ENCODE measurements at places on chromosomes 2 and 18.

- no peak for DNase-seq
These were observed 66.4 kb downstream of the COA5 start for GRCh38 chr2:98541906-98542305.

DNA sequence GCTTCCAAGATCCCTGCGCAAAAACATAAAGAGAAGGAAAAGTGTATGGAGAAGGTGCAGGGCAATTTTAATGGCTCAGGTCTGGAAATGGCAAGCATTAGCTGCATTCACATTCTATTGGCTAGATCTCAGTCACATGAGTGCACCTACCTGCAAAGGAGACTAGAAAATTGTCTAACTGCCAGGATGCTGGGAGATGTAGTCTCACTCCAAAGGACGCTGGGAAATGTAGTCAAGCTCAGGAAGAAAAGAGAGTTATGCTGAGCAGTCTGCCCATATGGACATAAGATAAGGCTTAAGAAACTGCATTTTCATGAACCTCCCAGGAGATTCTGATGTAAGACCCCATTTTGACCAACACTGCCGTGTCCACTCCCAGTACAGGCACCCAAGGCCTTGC is 9.5 kb upstream of the KLHL29 start:
- no peak for DNase-seq

DNA sequence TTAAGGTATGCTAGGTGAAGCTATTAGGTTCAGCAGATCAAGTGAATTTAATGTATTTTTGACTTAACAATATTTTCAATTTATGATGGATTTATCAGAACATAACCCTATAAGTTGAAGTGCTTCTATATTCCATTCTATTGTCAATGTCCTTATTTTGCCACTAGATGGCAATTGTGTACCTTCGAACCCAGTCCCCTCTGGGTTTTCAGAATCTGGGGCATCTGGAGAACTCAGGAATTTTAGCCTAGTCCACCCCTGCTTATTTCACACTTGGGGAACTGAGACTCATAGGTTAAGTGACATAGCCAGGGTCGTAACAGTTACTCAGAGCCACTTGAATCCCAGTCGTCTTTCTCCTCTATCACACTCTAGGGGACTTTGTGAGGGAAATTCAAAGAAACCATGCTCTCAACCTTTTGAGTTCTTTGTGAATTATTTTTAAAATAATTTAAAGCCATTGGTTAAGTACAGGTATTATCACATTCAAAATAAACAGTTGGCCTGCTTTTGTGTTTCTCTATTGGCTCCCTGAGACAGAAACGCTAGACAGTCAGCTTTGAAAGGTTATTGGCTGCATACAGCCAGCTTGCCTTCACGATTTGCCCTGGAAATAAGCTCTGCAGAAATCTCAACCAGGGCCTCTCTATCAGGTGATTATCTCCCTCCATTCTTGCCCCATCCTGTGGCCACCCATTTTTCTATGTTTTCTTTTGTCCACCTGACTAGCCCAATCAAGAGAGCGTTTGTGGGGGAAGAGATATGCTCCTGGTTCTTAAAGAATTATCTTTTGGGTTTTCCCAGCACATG is 145.0 kb downstream of the TTC27 start:
- DNase-seq = no peak

GRCh38 chr2:222912117-222912516 is 51.3 kb downstream of the ACSL3 start:
- no peak for DNase-seq

GRCh38 chr2:206082298-206082843 is 3.6 kb downstream of the INO80D start:
- DNase-seq = no peak

GRCh38 chr18:34978533-34978893 is 62.7 kb upstream of the MAPRE2 start:
- no peak for DNase-seq

DNA sequence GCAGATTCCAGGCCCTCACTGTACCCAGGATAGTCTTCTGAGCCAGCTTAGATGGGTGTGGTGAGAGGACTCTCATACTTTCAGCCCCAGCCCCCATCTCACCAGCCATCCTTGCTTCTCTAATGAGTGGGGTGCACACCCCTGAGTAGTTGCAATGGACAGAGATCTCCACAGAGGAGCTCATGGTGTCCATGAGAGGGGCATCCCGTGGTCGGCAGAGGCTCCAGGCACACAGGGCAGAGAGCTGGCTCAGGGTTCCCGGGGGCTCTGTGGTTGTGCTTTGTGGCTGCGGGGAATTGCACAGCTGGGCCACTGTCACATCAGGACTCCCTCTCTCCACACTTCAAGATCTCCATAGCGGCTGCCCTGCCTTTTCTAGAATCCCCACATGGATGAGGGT is 226.0 kb upstream of the PXDN start:
- no peak for DNase-seq

GRCh38 chr18:74803769-74804168 is 206.1 kb downstream of the ZNF407 start:
- no peak for DNase-seq

- DNase-seq = no peak
These were observed 142.0 kb downstream of the TMEM18 start for GRCh38 chr2:535222-535621.

GRCh38 chr2:103159018-103159417 is 397.2 kb downstream of the TMEM182 start:
- DNase-seq = no peak

- DNase-seq = no peak
These were observed 36.5 kb downstream of the ZRANB3 start for GRCh38 chr2:135494503-135494902.

- no peak for DNase-seq
These were observed 72.3 kb downstream of the IL1R2 start for GRCh38 chr2:102063941-102064678.

DNA sequence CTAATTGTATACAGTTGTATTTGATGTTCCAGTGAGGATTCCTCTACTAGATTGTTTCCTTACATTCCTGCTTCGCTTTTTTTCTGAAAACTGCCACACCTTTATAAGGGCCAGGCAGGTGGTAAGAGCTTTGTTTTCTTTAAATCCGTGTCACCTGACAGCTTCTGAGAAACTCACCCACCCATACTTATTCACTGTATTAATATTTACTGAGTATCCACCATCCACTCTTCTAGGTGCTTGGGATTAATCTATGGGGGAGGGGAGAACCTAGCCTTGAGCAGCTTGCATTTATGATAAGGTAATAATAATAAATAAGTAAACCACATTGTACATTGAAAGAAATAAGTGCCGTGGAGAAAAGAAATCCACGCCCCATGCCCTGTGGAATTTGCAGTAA is 174.7 kb upstream of the AGAP1 start:
- no peak for DNase-seq

GRCh38 chr18:68965817-68966216 is 167.9 kb downstream of the CCDC102B start:
- no peak for DNase-seq

- DNase-seq = no peak
These were observed 12.8 kb upstream of the GALNT5 start for GRCh38 chr2:157244691-157245090.

DNA sequence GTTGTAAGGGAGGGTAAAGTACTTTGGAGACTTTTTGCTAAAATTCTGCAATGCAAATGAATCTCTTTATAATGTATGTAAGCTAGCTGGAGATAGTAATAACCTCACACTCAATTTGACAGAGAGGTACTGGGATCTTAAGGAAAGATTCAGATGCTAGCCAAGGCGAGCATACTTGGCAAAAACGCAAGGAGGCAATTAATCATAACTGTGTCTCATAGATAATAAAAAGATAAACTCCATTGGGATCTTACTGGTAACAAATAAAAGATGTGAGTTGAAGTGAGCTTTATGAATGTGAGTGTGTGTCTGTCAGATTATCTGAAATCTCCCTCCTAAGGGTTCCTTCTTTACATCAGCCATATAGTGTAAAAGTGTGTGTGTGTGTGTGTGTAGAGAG is 533.0 kb downstream of the TMX3 start:
- no peak for DNase-seq

DNA sequence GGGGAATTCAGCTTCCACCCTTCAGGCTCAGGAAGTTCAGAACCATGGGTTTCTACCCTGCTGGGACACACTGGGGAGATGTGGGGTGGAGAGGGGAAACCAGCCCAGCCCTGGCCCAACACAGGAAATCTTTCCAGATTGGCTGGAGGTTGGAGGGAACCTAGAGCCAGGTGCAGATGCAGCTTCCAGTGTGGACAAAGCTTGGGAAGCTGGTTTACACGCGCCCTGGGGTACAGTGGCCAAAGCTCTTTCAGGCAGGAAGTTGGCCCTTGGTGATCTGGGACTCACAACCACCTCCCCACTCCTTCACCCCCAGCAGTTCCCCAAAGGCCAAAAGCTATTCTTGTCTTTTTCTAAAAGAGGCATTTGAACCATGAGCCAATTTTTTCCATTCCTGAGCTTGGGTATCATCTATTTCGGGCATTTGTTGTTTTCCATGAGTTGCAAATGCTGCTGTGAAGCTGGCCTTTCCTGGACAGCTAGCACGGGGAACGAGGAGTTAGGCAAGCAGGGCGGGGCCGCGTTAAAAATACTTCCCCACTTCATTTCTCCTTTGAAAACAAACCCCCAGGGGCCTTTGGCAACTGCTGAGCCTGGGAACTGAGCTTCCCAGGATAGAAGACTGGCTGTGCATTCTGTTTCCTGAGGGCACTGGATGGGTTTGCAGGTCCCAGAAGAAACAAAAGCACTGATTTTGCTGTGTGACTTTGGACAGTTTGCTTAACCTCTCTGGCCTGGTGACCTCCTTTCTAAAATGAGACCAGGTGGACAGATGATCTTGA is 3.1 kb upstream of the ARID5A start:
- DNase-seq = no peak

DNA sequence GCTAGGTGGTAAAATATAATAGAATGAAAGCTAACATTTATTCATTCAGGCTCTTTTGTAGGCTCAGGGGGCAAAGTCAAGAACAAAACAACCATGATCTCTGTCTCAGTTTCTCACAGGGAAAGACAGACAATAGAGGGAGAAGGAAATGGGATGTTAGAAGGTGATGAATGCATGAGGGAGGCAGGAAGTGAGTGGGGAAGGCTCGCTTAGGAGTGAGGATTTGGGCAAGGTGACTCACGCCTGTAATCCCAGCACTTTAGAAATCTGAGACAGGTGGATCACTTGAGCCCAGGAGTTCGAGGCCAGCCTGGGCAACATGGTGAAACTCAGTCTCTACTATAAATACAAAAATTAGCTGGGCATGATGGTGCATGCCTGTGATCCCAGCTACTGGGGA is 88.4 kb downstream of the CTIF start:
- no peak for DNase-seq

- no peak for DNase-seq
These were observed 18.5 kb downstream of the BIRC6 start for GRCh38 chr2:32375228-32375892.

DNA sequence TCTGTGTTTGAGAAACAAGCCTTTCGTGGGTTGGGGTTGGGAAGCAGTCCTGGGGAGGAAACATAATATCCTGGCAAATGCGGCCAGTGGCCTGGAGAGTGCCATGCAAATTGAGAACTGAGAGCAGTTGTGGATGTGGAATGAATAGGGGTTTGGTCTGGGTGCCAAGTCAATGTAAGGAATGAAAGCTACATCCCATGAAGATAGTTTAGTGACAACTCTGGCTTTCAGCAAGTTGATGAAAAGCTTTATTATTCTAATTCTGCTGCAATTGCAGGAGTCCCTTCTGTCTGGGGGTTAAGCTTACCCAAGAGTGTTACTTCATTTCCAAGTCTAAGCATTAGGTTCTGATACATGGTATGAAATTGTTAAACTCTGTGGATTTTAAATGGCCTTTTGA is 771.6 kb downstream of the DPP10 start:
- DNase-seq = no peak

GRCh38 chr2:101256316-101256715 is 3.6 kb downstream of the CNOT11 start:
- DNase-seq = no peak

DNA sequence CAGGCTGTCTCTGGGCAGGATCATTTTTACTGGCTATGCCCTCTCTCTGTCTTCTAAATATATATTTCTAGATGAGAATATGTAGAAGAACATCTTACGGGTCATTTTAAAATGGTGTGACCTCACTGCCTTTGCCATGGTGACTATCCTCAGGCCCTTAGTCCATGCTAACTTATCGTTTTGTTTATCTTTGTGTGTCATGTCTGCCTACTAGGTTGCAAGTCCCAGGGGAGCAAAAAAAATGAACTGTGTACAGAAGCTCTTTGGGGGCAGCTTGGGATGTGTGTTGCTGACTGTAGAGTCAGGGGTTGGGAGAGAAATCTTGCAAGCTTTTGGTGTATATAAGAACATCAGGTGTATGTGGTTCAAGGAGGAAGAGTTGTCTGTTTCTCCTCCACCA is 11.0 kb downstream of the CPSF3 start:
- no peak for DNase-seq

DNA sequence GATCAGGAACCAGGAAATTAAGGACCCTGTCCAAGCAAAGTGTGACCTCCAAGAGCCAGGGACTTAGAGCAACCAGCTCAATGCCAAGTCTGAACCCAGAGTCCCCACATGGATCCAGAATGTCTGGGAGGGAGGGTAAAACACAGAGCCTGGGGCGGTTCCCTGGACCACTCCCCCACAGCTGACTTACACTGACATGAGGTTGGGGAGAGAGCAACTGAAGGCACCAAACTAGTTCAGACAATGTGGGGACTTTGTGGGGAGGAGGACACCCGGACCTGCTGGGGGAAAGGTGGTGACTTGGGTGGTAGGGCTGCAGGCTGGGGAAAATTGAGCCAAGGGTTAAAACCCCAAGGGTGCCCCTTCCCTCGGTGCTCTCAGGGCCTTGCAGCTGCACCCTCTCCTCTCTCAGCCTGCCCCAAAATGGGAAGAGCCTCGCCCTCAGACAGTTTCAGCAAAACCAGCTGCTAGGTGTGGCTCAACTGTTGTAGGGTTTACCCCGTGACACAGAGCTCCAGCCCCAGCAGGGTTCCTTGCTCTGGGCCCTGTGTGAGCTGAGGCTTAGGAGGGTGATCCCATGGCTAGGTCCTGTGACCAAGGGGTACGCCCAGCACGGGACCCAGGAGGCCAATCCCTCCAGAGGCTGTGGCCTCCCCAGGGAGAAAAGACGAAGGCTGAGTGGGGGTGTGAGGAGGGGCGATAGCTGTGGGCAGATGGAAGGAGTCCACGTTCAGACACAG is 28.6 kb downstream of the MARCO start:
- DNase-seq = no peak

DNA sequence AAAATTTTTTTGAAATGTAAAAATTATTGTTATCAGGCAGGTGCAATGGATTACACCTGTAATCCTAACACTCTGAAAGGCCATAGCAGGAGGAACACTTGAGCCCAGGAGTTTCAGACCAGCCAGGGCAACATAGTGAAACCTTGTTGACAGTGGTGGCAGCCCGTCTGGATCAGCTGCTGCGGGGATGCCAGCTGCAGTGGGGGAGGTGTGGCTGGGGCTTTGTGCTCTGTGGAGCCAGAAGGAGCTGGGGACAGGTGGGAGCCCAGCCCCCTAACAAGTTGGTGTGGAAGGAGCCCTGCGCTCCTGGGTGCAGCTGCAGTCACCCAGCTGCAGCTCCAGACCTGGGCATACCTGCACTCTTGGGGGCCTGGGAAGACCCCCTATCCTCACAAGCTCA is 182.4 kb upstream of the MC4R start:
- DNase-seq = no peak

DNA sequence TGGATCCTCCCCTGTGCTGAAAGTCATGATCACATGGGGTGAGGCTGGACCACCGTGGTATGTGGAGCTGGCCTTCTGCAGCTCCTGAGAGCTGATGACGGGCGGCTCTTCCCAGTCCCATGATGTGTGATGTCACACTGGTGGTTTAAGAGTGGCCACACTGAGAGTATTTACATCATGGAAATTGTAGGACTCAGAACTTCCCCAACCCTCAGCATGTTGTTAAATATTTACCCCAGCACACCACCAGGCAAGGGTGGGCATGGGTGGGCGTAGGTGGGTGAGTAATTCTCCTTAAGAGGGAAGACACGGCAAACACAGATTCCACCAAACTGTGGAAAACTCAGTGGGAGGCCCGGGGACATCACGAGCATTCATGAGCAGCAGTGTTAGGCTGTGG is 106.8 kb downstream of the ALPK2 start:
- DNase-seq = no peak
